ENCODE measurements at places on chromosomes 6 and 20. TPM values are rescaled to one million over a fixed set of nuclear protein-coding genes. Genes with fewer than 3 reads are reported as not detected.

ECT2L gene
- total RNA-seq: 0.13 TPM

COL11A2 gene
- total RNA-seq: 0.85 TPM

JAG1 gene
- total RNA-seq: 132 TPM

PACRG gene
- 7.4 TPM for total RNA-seq

KIF6 gene
- total RNA-seq: 2.9 TPM

VSX1 gene
- 0.41 TPM for total RNA-seq

DOK5 gene
- total RNA-seq: 5.4 TPM

PSORS1C2 gene
- not detected for total RNA-seq

FNDC11 gene
- 1.6 TPM for total RNA-seq

SMLR1 gene
- 0.16 TPM for total RNA-seq

BPIFB1 gene
- not detected for total RNA-seq

CTCFL gene
- not detected for total RNA-seq

LKAAEAR1 gene
- total RNA-seq: 0.31 TPM

Data from kidney (tissue), 22 donors.